Caudate nucleus (tissue), 63 donors: ENCODE measurements at places on chromosomes 11 and 22.
A peak's percentile ranks its signal among the peaks of the same experiment; 100 is the strongest.

- DNase-seq: no peak
These were observed 3.1 kb upstream of the SBF1 start for GRCh38 chr22:50477923-50478322.

- no peak for DNase-seq
These were observed 26.6 kb upstream of the CASP4 start for GRCh38 chr11:104995001-104995408.

GRCh38 chr11:116507849-116508695 is 264.7 kb downstream of the BUD13 start:
- no peak for DNase-seq

GRCh38 chr22:41813726-41814410 is 13.4 kb downstream of the CCDC134 start:
- no peak for DNase-seq

- no peak for DNase-seq
These were observed 825 bp downstream of the SLC1A2 start for GRCh38 chr11:35418282-35419183.

- no peak for DNase-seq
These were observed 4.4 kb upstream of the MISFA start for GRCh38 chr11:18594999-18595749.

DNA sequence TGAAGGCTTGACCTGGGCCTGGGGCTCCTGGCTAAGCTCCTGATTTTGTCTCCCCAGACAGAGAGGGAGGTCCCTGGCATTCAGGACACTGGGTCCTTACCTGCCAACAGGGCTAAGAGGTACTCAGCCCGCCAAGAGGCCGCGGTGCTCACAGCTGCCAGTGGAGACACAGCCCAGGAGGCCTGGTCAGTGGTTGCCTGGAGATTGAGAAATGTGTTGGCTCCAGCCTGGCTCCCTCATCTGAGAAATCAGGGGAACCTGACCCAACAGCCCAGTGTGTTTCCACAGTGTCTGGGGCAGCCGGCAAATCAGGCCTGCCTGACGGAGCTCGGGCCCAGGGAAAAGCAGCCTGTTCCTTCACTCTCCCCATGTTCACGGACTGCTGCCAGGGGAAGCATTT is 79.4 kb upstream of the NAV2 start:
- DNase-seq: no peak

- DNase-seq: no peak
These were observed 274.3 kb downstream of the DDX10 start for GRCh38 chr11:108939135-108939534.

DNA sequence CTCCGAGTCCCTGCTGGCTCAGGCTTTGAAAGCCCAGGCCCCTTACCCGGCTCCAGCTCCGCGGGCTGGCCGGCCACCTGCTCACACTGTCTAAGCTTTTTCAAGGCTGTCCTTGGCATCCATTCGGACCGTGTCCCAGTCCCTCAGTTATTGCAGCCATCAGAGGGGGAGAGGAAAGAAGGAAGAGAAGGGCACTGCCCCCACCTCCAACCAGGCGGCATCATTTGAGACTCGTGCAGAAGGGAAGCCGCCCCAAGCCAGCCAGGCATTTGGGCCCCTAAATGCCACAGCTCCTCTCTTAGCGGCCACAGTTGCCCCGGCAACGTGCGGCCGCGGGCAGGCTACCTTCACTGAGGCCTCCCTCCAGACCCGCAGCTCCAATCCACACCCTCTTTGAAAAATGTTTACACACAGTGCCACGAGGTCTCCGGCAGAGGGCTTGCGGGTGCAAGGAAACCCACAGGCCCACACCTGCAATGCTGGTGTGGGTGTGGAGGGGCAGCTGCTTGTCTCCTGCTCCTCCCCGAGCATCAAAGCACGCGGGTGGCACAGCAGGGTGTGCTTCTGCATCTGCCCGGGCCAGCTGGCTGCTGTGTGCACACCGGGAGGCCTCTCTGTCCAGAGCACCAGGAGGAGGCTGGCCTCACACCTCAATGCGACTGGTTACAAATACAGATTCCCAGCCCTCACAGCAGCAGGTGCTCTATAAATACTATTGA is 124.4 kb downstream of the CTTN start:
- DNase-seq: no peak

- DNase-seq: no peak
These were observed 74.3 kb downstream of the BTBD10 start for GRCh38 chr11:13388741-13389140.

- DNase-seq: no peak
These were observed 98.2 kb downstream of the LDLRAD3 start for GRCh38 chr11:36041988-36042611.

DNA sequence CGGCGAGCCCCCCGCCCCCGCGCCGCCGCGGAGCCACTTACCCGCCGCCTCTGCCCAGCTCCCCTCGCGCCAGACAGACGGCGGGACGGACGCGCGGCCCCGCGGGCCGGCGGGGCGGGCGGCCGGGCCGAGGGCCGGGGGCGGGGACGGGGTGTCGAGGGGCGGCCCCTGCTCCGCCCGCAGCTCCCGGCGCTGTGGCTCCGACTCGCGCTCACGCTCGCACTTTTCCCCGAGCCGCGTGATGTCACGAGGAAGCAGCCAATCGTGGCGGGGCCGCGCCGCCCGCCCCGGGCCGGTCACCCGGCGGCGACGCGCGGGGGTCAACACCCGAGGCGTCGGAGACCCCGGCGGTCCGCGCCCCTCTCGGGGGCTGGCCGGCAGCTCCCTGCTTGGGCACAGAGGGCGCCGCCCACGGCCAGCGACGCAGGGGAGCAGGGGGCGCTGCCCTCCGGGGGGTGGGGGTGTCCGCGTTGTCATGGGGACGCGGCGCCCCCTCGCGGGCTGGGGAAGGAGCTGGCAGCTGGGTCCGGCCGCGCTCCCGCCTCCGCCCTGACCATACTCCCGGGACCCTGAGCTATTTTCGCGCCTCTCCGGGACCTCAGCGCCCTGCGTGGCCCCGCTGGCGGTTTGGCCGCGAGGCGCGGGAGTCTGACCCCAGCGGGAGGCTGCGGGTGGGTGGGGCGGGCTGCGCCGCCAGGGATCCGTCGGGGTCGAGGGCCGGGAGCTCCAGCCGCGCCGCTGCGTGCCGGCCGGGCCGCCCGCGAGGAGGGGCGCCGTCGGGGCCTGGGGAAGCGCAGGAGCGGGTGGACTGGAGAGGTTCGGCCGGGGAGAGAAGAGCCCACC is at the start of gene CHRM4:
TSS of gene CHRM4 (minus strand) at position 199 of the 843 bp plus-strand sequence. CDS start 5,219 bp downstream, outside the sequence.
- DNase-seq: no peak

- DNase-seq: no peak
These were observed 63.1 kb downstream of the TIMP3 start for GRCh38 chr22:32864596-32864995.

- no peak for DNase-seq
These were observed 84.2 kb downstream of the CTTN start for GRCh38 chr11:70482529-70482917.

- DNase-seq: no peak
These were observed 115.8 kb downstream of the KCNC1 start for GRCh38 chr11:17850336-17850735.

DNA sequence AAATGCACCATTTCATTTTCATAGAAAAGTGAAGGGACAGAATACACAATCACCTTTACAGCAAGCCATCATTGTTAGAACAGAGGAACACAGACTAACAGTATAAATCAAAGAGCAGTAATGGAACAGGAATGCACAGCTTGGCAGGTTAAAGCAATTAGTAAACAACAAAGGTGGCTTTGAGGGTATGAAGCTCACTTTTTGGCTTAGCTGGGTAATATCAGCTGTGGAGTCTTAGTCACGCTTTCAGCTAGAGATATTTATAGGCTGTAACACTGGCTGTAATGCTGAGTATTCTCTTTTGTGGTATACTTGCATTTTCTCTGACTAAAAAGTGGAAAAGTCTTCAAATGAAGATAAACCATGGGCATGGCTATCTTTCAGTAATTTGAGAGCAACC is 1780.5 kb downstream of the LRRC4C start:
- DNase-seq: no peak

GRCh38 chr11:106706355-106706754 is 311.9 kb downstream of the GUCY1A2 start:
- no peak for DNase-seq

DNA sequence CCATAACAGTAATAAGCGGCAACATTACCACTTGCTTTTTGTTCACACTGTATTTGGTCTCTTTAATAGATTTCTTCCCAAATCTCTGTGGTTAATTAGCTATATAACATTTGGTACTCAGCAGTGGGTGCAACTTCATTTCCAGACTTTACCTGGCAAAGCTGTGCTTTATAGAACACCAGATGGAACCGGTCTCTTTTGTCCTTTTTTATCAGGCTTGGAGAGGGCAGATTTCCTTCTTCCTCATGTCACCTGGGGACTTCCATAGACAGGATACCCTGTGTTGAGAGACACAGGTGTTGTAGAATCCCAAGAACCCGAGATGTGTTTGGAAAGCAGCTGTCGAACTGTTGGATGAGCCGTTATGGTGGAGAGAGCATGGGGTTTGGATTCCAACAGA is 393.7 kb downstream of the NTM start:
- no peak for DNase-seq

- peak; percentile 81 for DNase-seq
These were observed at the start of gene RNF26 for GRCh38 chr11:119334174-119334930. Gene RNF26, plus strand, starts transcription at chr11:119334527. Its CDS starts 596 bp downstream, at chr11:119335123.

- no peak for DNase-seq
These were observed 144.4 kb downstream of the EFCAB6 start for GRCh38 chr22:43667656-43668055.

DNA sequence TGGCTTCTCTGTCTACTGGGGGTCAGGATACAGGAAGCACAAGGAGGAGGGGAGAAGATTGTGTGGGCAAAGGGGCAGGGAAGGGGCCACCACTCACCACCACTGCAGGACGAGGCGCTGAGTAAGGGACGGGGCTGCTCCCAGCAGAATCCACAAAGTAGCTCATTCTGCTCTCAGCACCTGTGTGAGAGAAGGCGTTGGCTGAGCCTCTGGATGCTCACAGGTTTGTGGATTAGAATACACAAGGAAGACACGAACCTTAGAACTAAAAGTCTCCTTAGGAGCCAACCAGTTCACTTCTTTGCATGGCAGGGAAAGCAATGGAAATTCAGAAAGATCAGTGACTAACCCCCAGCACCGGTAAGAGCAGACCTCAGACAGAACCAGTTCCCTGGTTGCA is 14.4 kb downstream of the ETS1 start:
- DNase-seq: no peak

GRCh38 chr11:45885921-45886721 is 670 bp downstream of the MAPK8IP1 start:
- no peak for DNase-seq

GRCh38 chr11:12900496-12900895 is 108.6 kb upstream of the RASSF10 start:
- no peak for DNase-seq

GRCh38 chr11:128304666-128305485 is 282.5 kb downstream of the ETS1 start:
- DNase-seq: no peak

DNA sequence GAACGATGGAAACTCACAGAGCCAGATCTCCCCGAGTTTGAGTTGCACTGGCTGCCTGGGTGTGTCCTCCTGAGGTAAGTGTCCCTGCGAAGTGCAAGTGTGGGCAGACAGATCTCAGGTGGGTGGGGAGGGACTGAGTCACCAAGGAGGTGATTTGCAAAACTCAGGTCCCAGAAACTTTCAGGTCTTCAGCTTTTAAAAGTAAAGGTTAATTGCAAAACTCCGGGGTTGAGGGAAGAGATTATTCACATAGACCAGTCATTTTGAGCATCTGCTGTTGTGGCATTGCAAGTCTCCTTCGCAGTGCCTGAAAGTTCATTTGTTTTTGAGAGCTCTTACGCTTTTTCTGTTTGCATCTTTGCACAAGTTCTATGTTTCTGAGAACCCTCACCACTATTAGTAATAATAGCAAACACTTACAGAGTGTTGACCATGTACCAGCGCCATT is 7.1 kb downstream of the CD44 start:
- DNase-seq: no peak

DNA sequence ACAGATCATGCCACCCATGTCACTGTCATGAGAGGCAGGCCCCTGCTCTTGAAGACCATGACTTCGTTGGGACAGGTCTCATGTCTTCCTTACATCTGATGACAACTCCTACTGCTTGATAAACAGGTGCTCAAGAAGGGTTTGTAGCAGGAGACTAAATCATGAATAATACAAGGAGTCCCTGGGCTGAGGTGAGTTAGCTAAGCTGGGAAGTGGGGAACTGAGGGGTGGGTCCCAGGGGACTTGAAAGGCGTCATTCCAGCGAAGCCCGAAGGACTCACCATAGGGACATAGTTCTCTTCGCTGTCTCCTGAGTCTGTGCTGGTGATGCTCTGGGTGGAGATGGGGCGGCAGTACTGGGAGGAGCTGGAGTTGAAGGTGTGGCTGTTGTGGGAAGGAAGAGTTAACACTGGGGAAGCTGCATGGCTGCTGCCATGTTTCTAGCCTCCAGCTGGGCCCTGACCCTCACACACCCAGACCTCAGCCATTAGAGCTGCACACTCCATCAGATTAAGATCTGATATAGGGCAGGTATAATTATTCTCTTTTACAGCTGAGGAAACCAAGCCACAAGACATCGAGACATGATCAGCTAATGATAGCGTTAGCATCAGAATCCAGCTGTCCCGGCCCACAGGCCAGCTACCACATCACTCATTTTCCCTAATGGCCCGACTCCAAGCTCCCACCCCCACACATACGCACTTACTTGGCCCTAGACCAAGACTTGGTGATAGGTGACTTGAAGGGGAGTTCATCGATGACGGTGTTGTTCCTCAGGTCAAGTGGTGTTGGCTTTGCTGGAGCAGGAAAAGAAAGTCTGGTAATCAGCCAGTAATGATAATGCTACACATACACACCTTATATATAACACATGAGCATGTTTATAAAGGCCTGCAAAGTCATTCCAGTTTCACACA is 32.9 kb downstream of the USP35 start:
- no peak for DNase-seq

DNA sequence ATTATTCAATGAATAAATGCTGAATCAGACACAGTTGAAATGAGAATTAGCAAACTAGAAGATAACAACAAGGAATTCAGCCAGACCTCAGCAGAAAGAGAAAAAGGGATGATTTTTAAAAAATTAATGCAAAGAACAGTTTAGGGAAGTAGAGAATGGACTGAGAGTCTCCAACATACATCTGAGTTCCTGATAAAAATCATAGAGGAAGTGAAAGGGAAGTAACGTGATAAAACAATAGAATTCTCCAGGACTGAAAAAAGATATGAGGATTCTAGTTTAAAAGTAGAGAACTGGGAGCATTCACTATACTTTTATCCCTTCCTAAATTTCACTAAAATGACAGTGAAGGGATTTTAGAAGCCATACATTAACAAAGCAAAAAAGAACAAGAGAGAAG is 592.0 kb downstream of the SOX6 start:
- no peak for DNase-seq
